T47D (cell line): ENCODE measurements at places on chromosomes 3 and 15.

DNA sequence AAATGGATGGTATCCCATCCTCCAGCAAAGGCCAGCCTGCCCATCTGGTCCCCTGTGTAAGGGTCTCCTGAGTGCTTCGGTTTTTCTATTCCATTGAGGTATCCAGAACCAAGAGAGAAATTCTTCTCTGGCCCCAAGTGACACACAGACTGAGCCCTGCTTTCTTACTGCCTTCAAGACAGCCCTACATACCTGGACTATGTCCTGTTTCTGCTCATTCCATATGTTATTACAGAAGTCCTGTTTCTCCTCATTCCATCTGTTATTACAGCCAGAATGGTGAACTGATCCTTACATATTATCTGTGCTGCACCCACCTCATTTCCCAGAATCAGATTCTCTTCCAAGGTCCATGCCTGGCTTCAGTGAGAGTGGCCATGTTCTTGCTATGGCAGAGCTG, 115.2 kb downstream of the DCLK3 start:
- DNase-seq, result no peak

DNA sequence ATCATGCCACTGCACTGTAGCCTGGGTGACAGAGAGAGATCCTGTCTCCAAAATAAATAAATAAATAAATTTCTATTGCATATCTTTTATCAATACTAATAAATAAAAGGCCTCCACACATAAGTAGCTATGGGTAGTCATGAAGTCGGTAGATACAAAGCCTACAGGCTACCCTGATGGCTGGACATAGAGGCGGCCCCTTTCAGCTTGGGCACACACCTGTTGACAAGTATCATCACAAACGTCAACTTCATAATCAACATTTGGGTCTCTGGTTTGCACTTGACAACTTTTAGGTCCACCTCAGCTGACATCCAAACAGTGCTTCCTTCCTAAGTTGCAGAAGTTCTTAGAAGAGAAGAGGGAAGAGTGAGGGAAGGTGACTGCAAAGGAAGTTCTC, 53.4 kb downstream of the ITGA11 start:
- DNase-seq, result no peak

GRCh38 chr15:95086531-95087252, 855.3 kb downstream of the MCTP2 start:
- no peak for DNase-seq

DNA sequence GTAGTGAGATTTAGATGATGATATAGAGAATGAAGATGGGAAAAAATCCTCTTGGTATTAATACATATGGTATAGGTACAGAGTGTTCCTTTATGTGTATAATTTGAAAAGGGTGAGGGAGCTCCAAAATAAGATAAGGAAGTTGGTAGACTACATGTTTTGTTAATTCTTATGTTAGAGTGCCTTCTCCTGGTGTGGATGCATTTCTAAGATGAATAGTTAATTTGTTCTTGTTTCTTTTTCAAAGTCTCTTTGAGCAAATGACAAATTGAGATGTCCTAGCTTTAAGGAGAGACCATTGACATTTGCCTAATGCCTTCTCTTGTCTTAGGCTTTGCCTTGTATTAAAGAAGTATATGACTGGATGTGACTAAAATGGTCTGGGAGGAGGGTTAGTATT, 34.1 kb downstream of the AKAP13 start:
- no peak for DNase-seq

GRCh38 chr3:26091626-26092025, 301.7 kb downstream of the OXSM start:
- no peak for DNase-seq

- no peak for DNase-seq
Observed at GRCh38 chr15:65550681-65551098, 20.4 kb downstream of the HACD3 start.

DNA sequence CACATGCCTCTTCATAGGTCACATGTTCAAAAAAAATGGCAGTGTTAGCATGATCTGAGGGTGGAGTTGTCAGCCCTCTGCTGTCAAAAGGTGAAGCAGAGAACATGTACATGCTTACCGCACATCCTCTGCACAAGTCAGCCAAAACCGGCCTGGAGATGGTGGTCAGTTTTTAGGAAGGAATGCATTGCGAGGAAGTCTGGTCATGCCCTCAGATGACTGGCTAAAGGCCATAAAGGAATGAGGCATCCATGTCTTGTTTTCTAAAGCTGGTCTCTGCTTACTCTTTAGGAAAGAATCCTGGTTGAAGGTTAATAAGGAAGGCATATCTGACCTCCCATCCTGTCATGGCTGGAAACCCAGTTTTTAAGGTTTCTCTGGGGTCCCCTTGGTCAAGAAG, 292.0 kb upstream of the CCDC54 start:
- DNase-seq, result no peak

GRCh38 chr3:13894096-13894806, 14.4 kb upstream of the WNT7A start:
- DNase-seq, result no peak

DNA sequence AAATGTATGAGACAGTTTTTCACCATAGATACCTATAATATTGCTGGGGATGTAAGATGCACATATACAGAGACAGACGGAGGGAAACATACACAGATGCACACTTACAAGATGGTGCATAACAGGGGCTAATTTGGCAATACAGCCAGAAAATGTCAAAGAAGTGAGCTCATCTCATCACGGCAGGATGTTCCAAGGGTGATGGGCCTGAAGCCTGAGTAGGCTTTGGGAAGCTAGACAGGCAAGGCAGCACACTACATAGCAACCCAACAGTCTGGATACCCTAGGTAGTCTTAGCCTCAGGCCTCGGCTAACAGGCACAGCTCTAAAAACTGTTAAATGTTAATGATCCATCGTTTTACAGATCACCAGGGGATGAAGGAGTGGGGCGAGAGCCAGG, 148.5 kb downstream of the OSBPL10 start:
- DNase-seq, result no peak

GRCh38 chr3:11435440-11436165, 163.4 kb downstream of the ATG7 start:
- no peak for DNase-seq

GRCh38 chr15:33089878-33090757, 104.4 kb downstream of the FMN1 start:
- peak; percentile 38 for DNase-seq

GRCh38 chr3:71135373-71136088, 448.0 kb downstream of the FOXP1 start:
- no peak for DNase-seq

DNA sequence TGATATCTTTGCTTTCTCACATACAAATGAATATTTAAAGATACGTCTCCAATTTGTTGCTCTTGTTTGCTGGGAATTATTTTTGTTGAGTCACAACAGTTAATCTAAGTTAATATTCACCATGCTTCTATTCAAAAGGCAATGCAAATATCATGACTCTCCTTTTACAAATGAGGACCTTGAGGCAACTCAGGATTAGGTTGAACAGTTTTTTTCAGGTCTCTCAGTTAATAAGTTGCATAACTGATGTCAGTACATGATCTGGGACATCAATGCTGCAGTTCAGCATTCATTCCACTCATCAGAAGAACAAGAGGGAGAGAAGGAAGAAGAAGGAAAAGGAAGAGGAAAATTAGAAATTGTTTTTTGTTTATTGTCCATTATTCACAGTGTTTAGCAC, 781 bp upstream of the NAALADL2 start:
- peak; percentile 39 for DNase-seq

- DNase-seq, result no peak
Observed at GRCh38 chr15:31382713-31383045, 56.0 kb downstream of the KLF13 start.

DNA sequence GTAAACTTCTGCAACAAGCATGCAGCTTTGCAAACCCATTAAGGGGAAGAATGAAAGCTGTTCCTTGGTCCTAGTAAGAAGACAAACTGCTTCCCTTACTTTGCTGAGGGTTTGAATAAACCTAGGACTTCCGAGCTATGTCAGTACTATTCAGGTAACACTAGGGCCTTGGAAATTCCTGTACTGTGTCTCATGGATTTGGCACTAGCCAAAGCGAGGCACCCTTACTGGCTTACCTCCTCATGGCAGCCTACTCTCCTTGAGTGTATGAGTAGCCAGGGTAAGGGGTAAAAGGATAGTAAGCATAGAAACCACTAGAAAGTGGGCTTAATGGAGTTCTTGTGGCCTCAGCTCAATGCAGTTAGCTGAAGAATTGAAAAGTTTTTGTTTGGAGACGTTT, 224.2 kb downstream of the P3H2 start:
- DNase-seq, result no peak

- DNase-seq, result peak; percentile 18
Observed at GRCh38 chr3:4824926-4825325, 154.3 kb upstream of the BHLHE40 start.

- no peak for DNase-seq
Observed at GRCh38 chr15:76341366-76342057, 4.9 kb downstream of the ISL2 start.

- peak; percentile 74 for DNase-seq
Observed at GRCh38 chr3:132399054-132399929, 18.0 kb upstream of the DNAJC13 start.

- no peak for DNase-seq
Observed at GRCh38 chr15:66770518-66771350, 68.7 kb downstream of the SMAD6 start.

DNA sequence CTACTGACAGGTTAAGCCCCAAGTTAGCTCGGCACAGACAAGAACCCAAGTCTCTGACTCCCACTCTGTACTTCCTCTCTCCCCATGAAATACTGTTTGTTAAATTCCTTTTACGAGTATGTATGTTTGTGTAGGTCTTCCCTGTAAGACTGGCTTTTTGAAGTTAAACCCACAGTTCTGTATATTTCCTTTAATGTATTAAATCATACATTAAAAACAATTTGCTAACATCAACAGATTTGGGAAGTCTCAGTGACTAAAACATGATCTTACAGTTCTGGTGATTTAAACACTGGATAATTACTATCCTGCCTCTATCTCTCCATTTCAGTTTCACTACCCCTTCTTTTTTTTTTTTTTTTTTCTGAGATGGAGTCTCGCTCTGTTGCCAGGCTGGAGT, 4.4 kb downstream of the CMTM6 start:
- no peak for DNase-seq

DNA sequence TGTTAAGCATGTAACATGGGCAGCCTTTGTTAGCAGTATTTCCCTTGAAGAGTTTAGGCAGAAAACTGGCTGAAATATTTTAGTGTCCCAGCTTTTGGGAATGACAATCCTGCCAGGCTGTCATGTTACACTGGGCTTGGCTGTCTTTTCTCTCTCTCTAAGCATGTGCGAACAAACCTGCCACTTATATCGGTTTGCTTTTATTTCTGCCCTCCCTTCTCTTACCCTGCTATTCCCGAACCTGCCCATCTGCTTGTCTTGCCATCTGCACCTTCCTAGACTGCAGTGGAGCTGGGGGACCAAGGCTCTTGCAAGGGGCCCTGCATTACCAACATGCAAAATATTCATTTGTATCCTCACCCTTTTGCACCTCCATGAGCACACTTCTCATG, 339.6 kb downstream of the EPHB1 start:
- DNase-seq, result no peak

DNA sequence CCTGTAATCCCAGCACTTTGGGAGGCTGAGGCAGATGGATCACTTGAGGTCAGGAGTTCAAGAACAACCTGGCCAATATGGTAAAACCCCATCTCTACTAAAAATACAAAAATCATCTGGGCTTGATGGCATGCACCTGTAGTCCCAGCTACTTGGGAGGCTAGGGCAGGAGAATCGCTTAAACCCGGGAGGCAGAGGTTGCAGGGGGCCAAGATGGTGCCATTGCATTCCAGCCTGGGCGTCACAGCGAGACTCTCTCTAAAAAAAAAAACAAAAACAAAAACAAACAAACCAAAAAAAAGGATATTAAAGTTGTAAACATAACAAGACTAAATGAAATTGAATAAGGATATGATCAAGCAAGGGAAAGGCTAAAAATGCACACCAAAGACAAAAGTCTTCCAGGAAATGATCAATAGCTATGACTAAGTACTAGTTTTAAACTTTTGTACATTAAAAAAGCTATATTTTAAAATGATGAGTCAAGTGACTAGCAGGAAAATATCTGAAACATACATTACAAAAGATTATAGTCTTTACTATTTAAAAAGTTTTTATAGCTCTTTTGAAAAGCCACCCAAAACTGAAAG, 28.6 kb downstream of the KLHL6 start:
- DNase-seq, result no peak

DNA sequence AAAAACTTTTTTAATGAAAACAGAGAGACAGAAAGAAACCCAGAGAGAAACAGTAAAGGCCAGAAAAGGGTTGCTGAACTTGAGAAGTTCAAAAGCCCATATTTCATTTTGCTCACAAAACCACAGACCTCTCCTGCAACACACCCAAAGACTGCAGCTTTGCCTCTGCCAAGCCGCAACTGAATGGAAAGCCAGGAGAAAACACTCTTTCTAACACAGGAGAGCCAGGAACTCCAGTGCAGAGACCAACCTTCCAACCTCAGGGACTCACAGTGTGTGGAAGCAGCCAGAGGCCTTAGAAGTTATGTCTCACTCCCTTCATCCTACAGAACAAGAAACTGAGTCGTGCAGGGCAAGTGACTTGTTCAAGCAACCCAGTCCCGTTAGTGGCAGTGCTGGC, 163.1 kb upstream of the HES1 start:
- no peak for DNase-seq

- DNase-seq, result no peak
Observed at GRCh38 chr3:196726788-196727675, 12.6 kb upstream of the PAK2 start.

DNA sequence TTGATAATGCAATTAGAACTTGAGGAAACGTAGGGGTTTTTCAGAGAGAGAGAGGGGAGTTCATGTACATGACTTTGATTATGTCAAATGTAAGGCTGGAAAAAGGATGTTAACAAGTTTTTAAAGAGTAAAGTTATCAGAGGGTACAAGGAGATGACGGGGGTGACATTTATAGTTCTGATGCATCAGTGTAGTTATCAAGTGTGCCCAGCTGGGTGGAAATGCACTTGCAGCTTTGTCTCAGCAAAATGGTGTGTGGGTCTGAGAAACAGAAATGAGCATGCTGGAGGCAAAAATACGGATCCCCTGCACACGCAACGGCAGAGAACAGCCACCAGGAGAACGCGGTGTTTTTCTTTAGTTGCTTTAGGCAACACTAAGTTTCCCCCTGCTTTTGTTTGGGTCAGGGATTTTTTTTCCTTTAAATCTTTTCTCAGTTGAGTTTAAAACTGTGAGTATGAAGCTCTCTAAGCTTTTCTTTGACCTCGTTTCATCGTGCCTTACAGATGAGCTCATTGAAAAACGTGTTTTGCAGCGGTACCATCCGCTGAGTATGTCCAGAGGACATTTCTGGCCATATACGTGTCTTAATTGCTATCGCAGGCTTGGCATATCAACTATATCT, 205.4 kb downstream of the PDZRN3 start:
- DNase-seq, result no peak

DNA sequence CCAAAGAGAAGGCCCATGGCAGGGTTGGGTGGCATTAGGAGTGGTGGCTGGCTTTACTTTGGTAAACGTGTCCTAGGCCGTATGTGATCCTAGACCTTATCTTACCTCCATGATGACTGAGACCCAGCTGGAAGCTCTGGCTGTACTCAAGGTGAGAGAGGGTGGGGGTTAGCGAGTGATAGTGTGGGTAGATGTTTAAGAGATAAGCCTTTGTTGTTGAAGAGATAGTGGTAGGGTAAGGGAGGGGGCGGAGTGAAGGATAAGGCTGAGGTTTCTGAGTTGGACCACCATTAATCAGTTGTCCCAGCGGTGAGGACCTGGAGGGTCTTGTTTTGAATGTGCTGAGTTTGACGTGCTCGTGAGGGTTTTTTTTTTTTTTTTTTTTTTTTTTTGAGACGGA, 61.5 kb upstream of the ULK4 start:
- DNase-seq, result no peak
